ENCODE measurements at places on chromosomes 3 and 15.

GRCh38 chr15:39358441-39359041 lies 222.3 kb upstream of the THBS1 start:
- DNase-seq: no peak

- no peak for DNase-seq
These were observed 96.4 kb downstream of the TPRA1 start for GRCh38 chr3:127493924-127494646.

DNA sequence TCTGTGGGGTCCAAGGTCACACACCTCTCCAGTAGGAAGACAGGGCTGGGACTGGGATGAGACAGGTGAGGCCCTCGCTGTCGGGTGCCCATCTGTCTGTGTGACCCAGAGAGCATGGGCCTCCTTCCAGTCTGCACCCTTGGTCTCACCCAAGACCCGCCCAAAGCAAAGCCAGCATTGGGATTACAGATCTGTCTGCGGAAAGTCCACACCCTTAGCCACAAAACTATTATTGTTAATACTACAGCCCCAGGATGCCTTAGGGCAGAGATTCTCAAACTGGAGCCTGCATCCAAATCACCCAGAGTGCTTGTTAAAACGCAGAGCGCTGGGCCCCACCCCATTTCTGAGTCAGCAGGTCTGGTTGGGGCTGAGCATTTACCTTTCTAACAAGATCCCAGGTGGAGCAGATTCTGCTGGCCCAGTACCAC lies 58.5 kb upstream of the ZNF148 start:
- no peak for DNase-seq

DNA sequence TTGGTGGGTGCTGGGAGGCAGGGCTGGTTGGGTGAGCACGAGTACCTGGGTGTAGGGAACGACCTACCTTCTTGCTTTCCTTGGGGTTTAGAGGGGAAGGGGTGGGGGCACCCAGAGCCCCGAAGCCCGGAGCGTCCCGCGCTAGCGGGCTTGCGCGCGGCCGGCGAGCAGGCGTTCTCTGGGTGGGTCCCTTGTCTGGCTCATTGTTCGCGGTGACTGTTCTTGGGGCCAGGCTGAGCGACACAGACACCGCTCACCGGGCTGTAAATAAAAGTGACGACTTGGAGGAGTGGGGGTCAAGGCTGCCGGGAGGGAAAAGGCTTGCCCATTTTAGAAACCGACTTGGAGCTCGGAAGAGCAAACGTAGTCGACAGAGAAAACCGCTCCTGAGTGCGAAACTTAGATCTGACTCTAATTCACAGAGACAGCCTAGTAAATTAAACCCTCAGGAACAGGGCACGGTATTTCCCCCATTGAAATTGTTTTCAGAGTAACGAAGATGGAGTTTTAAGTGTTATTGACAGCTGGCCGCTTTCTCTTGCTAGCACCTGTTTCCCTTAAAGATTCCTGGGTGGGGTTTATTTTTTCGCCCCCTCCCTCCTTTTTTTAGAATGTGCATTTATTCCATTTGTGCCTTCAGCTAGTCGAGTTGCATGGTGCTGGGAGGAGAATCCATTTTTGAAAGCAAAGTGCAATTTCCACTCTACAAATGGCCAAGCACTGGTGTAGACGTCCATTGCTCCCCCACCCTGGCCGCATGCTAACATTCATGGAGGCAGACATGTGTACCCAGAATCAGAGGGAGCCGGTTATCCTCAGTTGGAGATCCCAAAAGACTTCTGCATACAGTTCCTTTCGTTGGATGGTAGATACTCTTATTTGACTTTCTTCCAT lies 532.1 kb upstream of the SEMA6D start:
- no peak for DNase-seq

DNA sequence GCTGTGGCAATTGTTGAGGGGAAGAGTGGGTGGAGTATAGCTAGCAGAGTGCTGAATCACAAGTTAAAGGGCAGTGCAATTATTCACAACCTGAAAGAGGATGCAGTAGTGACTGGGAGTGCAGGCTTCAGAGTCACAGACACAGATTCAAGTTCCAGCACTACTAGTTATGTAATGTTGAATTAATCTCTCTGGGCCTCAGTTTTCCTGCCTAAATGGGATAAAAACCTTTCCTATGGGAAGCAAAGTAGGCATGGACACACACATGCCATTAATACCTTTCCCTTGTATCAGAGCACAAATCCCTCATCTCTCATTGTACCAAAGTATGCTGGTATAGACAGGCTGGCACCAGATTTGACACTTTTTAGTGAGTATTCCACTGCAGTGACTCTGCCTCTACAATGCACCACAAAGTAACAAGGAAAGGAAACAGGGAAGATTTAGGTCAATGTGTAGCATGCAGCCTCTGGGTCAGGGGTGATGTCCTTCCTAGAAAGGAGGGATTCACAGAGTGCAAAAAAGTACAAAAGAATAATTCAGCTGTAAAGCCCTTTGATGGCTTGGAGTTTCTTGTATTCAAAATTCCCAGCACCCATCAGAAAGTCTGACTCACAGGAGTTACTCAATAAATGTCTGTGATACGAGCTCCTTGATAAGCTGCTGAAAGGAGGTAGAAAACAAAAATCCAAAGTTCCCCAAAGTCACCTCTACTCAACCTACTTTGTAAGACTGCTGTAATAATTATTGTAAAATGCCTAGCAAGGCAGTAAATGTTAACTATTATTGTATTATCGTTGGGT lies 507.5 kb upstream of the TGFBR2 start:
- no peak for DNase-seq

DNA sequence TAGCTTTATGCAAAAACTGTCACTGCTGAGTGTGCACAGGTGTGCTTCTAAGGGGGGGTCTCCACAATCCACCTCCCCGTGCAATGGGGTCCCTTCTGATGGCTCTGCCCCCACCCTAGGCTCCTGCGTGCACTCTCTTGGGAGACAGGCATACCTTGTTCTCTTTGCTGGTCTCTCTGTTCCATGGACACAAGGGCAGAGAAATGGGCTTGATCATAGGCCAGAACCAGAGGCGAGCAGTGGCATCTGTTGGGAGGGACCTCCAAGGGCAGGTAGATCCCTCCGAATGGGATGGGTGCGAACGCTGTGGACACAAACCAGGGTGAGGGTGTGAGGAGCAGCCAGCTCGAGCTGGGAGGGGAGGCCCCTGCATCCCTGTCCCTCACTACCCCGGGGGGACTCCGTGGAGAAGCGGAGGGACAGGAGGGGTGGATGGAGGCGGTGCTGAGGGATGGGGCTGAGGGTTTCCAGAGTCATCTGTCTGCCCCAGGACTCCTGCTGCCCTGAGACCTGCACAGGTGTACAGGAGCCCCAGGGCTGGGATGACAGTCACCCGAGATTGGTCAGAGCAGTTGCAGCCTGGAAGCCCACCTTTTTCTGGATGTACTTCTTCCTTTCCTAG lies 175.0 kb downstream of the KLF13 start:
- DNase-seq: no peak

- no peak for DNase-seq
These were observed 331.9 kb downstream of the ULK4 start for GRCh38 chr3:41629986-41630385.

- no peak for DNase-seq
These were observed 104.5 kb downstream of the NSUN3 start for GRCh38 chr3:94167346-94167745.

All from RKO (cell line).